ENCODE measurements at places on chromosomes 13 and 19.

GRCh38 chr13:71759651-71760511, 107.1 kb downstream of the DACH1 start:
- DNase-seq = no peak

GRCh38 chr19:30898353-30899103, 450.7 kb downstream of the TSHZ3 start:
- no peak for DNase-seq

DNA sequence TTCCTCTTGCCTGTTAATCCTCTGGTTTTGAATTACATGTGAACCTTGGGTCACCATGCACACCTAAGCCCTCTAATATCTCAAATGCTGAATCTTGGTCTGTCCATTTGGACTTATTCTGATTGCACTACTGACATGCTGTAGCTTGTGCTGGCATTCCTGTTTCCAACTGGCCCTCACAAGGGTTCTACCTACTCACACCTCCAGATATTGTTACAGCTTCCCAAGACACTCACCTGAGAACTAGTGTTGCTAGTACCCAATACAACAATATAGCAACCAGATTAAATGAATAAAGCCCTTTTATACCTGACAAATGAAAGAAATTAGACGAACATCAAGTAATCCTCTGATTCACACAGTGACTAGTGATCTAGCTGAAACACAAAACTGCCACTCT, 16.6 kb downstream of the TEX30 start:
- DNase-seq = no peak

DNA sequence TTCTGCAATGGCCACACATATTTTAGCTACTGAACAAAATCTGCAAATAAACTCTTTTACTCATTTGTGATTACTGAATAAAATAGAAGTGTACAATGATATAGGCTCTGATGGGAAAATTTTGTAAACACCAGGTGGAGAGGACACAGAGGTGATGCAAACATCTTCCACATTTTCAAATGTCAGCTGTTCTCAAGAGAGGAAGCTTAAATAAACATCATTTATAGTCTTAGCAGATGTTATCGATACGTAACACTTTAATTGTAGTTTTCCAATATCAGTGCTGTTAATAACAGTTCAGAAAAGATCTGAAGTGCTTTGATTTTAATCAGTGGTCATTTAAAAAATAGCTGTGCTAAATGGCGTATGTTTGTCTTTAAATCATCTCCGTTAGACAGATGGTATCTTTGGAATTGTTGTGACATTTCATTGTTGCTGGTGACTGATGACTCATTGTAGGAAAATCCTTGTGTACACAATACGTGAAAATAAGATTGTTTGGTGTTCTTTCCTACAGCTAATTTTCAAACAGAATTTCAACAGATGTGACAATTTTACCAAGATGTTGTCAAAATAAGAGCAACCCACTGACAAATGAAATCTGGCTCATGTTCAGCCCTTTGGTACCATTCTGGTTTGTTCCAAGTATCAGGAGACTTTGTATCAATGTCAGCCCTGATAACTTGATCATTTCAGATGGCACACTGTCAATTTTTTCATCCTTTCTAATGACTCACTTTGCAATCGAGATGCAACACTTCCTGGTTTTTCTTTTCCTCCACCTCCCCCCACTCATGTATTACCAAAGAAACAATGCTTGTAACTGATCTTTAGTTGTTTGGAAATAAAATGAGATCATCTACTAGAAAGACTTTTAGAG, 516.0 kb downstream of the DCT start:
- no peak for DNase-seq
